ENCODE measurements at places on chromosomes 2 and 18.

- DNase-seq, result no peak
Measured at GRCh38 chr2:120441351-120441700, 95.4 kb downstream of the INHBB start.

GRCh38 chr2:2182551-2183071 is 148.5 kb downstream of the MYT1L start:
- no peak for DNase-seq

DNA sequence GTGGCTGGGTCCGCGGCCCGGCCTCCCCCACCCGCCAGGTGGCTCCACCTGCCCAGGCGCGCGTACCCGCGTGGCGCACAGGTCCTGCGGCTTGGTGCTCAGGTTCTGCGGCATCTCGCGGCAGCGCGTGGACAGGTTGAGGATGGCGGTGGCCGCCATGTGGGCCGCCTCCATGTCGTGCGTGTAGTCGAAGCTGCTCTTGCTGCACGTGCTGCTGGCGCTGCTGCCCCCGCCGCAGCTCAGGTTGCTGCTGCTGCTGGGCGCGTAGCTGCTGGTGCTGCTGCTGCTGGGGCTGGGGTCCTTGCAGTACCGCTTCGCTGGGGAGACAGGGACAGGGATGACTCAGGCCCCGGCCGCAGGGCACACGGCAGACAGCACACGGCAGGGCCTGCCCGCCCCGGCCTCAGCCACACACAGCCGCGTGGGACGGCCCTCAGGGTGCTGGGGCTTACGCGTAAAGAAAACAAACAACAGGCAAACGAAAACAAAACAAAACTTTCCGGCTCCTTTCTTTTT is 147.7 kb upstream of the PXDN start:
- no peak for DNase-seq

DNA sequence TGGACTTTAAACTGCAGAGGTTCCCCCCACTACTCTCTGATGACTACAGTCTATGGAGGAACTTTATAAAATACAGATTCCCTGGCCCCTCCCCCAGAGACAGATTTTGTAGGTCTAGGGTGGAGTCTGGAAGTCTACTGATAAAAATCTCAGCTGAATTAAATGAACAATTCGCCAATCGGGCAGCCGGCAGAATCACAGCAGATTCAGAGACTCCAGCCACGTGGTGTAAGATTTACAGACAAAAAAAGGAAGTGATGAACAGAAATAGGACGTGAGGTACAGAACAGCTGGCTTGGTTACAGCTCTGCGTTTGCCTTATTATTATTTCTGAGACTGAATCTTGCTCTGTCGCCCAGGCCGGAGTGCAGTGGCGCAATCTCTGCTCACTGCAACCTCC is 21.4 kb upstream of the MTA3 start:
- no peak for DNase-seq

- no peak for DNase-seq
Measured at GRCh38 chr18:37584217-37584616, 18.6 kb upstream of the CELF4 start.

- no peak for DNase-seq
Measured at GRCh38 chr2:96304606-96305005, 740 bp downstream of the SNRNP200 start.

DNA sequence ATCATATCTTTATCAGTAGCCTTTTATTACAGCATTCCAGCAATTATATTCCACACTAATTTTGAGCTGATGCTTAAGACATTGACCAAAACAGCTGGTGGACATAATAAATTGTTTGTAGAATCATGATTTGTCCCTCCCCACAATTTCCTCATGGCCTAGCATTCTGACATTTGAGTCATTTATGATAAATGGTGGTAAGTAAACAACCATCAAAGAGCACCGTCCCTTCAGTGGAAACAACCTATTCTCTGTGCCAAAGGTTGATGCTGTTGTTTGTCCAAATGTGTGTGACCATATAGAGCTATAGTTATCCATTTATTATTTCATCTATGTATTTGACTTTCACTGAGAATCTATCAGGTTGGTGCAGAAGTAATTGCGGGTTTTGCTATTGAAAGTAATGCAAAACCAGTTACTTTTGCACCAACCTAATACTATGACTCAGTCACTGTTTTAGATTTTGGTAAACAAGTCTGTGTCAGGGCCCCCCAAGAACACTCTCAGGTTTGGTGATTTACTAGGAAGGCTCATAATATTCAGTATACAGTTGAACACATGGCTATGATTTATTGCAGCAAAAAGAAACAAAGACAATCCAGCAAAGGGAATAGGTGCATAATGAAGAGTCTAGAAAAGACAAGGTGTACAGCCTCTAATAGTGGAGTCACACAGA is 608.7 kb upstream of the REG3G start:
- no peak for DNase-seq
